Uterus (tissue), 4 donors: ENCODE measurements at places on chromosomes 12 and 14.

DNA sequence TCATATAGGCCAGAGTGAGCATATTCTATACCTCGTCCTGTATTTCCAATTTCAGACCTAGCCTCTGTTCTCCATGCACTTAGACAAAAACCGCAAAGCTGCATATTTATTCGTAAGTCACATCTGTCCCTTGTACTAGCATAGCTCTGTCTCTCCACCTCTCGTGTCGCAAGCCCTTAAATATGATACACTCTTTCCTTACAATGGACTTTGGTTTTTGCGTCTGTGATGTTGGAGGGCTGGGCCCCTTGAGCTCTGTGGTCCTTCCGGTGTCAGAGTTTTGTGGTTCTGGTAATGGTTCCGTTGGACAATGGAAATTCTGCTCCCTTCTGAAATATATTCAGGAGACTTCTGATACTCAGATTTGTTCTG is 11.3 kb downstream of the PRKCH start:
- DNase-seq: no peak

- no peak for DNase-seq
Measured at GRCh38 chr12:47777741-47778558, 4.9 kb downstream of the SLC48A1 start.

DNA sequence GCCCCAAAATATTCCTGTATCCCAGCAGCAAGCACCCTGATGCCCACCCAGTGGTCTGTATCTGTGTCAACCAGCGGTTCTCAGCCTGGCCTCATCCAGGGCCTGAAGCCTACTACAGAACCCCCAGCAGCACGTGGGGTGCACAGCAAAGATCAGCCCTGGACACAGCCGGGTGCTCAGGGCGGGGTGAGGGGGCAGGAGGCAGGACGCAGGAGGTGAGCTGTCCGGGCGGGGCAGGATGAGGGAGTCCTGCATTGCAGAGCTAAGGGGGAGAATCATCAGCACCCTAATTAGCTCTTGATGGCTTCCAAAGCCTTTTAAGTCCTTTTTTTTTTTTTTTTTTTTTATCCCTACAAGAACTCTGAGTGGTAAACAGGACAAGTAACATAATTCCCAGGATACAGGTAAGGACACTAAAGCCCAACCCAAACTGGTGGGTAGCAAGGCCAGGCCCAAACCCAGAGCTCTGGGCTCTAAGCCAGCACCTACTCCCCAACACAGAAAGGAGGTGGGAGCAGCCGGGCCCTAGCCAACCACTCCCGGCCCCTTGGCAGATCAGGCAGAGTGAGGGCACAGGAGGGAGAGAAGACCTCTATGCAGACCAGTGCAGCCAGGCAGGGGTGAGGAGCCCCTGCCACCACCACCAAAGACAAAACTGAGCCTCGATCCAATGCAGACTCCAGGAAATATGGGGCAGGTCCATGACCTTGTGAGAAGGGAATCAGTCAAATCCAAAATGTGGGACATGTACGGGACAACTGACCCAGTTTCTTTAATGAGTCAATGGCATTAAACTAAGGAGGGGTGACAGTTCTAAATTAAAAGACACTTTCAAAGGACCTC is 32.3 kb upstream of the EIF5 start:
- DNase-seq: no peak

DNA sequence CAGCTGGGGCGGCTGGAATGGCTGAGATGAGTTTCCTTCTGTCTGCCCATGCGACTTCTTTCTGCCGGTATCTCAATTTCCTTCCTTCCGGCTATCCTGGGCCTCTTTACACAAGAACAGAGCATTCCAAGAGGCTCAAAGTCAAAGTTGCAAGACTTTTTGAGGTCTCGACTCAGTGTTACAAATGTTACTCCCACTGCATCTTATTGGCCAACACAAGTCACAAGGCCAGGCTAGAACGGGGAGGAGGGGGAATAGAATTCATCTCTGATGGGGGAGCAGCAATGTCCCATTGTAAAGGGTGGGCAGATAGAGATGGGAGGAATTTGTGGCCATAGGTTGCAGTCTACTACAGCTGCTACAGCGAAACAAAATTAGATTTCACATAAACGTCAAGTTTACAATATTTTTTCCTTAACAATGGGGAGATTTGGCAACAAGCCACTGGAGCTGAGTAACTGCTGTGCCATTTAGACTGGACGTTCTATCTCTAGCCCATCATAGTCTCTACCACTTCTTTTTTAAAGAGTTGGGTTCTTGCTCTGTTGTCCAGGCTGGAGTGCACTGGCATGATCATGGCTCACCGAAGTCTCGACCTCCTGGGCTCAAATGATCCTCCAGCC is 9.5 kb upstream of the NYNRIN start:
- no peak for DNase-seq

- no peak for DNase-seq
Measured at GRCh38 chr14:71549421-71550050, 382.7 kb upstream of the RGS6 start.

DNA sequence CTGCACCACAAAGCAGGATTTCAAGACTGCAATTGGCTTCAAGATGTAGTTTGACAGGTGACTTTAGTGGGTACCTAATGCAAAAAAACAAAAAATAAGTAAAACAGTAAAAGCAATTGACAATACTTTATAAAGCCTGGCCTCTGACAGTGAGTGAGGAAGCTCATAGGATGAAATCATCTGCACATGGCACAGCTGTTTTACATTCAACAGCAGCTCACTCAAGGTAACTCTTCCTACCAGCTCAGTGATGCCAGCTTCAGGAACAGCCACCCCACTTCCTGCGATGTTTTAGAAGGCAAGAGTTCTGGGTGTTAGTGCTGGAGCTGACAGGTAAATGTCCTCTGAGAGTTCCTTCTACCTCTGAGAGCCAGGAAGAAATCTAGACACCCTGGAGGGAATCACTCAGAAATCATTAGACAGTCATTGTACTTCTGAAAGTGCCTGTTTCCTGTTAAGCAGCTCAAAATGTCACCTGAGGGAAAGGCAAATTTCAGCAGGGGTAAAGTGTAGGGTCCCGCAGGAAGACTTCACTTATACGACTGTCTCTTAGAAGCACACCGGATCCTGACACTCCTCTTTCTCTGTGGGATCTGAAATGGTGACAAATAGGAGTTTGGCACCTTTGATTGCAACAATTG is 99.9 kb downstream of the FOXN3 start:
- DNase-seq: no peak

DNA sequence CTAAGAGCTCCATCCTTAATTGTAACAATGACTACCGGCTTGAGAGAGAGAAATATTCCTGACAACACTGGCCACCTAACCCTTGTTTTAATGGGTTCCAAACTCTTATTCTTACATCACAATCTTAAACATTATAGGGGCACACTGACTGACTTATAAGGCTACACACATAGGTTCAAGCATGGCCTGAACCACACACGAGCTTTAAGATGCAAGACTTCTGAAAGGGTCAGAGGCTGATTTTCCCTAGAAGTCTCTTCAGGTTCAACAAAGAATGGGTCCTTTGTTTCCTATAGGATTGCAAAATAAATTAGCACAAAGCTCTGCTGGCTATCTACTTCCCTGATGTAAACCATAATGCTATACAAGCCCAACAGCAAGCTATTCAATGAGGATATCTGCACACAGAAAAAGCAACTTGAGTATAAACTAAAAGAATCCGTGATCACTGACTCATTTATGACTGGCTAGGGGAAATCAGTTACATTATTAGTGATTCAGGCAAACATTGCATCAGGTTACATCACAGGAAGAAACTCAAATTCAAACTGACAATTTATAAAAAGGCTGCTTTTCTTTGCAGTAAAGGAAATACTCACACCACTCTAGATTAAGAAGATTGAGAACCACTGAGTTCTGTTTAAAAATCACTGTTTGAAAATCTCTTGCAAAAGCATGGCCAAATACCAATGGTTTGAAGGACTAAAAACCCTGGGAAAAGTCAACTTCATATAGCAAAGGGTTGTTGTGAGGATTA is 8.5 kb downstream of the BTG1 start:
- DNase-seq: no peak
